Melanocyte of skin (primary cell): ENCODE measurements at places on chromosomes 4 and X. TPM values are rescaled to one million over a fixed set of nuclear protein-coding genes. Genes with fewer than 3 reads are reported as not detected.

BMP15 gene
- total RNA-seq = not detected in 2 replicates

ARHGAP4 gene
- 2.2 and 3.8 TPM in 2 replicates for total RNA-seq

IQSEC2 gene
- 3.5 and 4.3 TPM in 2 replicates for total RNA-seq

EPGN gene
- total RNA-seq = 0.31 TPM in 1 of 2 replicates, not detected in the other

MID1 gene
- total RNA-seq = 52.6 and 79.6 TPM in 2 replicates

CDX4 gene
- not detected in 2 replicates for total RNA-seq

TRPC3 gene
- total RNA-seq = not detected in 2 replicates

ATOH1 gene
- not detected in 2 replicates for total RNA-seq

FHDC1 gene
- total RNA-seq = 6.0 and 6.7 TPM in 2 replicates

SCLT1 gene
- 17.8 and 18.6 TPM in 2 replicates for total RNA-seq

ANKRD37 gene
- total RNA-seq = 9.1 and 13.1 TPM in 2 replicates

EGF gene
- total RNA-seq = 0.77 and 1.7 TPM in 2 replicates
